ENCODE measurements at places on chromosomes 4 and X. TPM values are rescaled to one million over a fixed set of nuclear protein-coding genes. Genes with fewer than 3 reads are reported as not detected.

- no peak for DNase-seq
These were observed 39.4 kb downstream of the PPP3CA start for GRCh38 chr4:101307899-101308298.

YY2 gene
- total RNA-seq = 1.6 TPM

PKD2 gene
- 34.8 TPM for total RNA-seq

DNA sequence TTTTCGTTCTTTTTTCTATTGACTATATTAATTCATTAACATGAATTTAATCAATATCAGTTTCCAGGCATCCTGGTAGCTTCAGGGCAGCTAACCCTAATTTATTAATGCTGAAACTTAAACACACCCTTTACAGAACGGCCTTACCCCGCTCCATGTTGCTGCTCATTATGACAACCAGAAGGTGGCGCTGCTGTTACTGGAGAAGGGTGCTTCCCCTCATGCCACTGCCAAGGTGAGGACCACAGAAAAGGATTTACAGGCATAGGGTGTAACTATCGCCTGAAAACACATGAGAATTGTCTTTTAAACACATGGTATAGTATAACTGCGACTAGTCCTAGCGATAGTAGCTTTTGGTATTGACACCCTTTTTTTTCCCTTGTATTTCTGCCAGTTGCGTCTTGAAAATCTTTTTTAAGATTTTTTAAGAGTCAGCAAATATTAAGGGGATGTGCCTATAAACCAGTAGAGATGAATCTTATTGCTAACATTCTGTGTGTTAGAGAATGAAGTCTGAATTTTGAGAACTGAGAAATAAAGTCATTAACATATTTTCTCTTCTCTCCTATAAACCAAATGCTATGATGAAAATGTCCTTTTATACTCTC is 229.0 kb downstream of the ANK2 start:
- DNase-seq = peak; percentile 93

GRCh38 chr4:74531963-74532794 is 87.2 kb downstream of the AREG start:
- peak; percentile 82 for DNase-seq

F8A2 gene
- not detected for total RNA-seq

LRIT3 gene
- total RNA-seq = 0.43 TPM

DNA sequence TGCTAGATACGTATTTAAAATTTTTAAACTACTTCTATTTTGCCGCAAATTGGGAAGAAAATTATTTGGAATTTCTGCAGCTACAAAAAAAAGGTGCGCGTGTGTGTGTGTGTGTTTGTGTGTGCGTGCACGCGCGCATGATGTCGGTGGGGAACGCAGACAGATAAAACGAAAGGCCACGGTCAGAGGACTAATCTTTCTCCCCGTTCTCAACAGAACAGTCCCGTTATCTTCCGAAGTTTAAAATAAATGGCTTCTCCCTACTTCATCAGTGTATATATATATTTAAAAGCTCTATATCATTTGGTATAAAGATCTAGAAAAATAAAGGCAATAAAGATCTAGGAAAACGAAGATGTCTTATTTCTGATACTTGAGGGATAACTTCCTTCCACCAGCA is 1.5 kb downstream of the MGARP start:
- no peak for DNase-seq

Measured in GM23338 (cell line).